AG20443 (cell line): ENCODE measurements at places on chromosomes 5 and 9.

DNA sequence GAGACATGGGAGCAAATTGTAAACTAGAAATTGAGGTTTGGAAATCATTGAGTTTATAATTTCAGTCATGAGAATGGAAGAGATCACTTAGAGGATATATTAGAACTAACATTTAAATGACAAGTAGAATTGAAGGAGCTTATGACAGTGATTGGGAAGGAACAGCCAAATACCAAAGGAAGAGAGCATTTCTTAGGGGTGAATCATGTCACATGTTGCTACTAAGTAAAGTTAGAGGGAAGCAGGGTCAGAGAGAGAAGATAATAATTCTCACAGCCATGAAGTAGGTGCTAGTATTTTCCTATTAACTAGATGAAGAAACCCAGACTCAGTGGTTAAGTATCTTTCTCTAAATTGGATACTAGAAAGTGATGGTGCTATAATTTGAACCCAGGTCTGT, 59.3 kb downstream of the COMMD10 start:
- no peak for DNase-seq

GRCh38 chr9:6160579-6160978, 55.0 kb upstream of the IL33 start:
- no peak for DNase-seq

DNA sequence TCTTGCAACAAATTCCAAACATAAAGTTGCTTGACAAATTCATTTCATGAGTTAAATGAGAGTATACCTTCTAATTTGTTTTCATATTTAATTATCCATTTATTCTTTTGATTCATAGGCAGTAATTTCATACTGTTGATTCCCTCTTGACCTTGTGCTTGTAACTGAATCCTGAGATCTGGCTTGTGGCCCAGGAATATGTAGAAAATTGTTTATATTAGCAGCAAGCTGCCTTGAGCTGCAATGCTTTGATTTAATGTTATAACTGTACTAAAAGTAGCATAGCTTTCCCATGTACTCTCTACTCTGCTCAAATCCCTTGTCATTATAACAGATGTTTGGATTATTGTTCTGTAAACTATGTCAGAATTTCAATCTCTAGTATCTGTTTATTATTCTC, 780.7 kb downstream of the NR2F1-AS1 start:
- DNase-seq = no peak

DNA sequence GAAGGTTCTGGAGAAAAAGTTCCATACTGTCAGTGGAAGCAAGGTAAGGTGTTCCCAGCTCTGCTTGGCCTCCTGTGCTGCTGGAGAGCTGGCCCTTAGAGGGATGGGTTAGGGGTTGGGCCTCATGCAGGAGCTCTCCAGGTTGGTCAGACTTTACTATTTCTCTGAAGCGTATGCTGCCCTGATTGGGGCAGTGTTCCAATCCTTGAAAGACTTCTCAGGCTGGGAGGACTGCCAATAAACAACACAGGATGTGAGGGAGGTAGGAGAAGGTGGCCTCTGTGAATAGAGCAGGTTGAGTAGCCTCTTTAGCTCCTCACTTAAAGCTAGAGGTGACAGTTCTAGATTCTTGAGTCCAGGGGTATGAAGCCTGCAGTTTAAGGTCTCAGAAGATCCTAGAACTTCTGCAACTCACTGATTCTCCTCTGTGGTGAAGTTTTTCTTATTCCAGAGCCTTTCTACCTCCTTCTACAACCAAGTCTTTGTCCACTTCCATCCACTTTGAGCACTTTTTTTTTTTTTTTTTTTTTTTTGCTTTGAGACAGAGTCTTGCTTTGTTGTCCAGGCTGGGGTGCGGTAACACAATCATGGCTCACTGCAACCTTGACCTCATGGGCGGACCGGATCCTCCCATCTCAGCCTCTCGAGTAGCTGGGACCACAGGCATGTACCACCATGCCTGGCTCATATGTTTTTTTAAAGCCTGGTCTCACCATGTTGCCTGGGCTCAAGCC, 3.0 kb downstream of the HNRNPAB start:
- DNase-seq = no peak

DNA sequence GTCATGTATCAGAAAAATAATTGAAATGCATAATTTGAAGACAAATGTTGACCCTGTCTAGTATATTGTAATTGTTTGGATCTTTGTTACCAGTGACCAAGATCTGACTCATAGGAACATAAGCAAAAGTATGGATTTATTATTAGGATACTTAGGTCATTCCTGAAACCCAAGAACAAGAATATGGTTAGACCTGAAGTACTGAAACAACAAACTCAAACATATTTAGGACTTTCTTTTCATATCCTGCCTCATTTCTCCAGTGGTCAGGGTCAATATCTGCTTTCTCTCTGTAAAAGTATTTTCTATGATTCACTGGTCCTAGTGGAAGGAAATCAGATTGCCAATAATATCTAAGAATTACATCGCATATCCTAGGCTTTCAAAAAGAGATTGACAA, 1937.1 kb upstream of the WWC1 start:
- no peak for DNase-seq

DNA sequence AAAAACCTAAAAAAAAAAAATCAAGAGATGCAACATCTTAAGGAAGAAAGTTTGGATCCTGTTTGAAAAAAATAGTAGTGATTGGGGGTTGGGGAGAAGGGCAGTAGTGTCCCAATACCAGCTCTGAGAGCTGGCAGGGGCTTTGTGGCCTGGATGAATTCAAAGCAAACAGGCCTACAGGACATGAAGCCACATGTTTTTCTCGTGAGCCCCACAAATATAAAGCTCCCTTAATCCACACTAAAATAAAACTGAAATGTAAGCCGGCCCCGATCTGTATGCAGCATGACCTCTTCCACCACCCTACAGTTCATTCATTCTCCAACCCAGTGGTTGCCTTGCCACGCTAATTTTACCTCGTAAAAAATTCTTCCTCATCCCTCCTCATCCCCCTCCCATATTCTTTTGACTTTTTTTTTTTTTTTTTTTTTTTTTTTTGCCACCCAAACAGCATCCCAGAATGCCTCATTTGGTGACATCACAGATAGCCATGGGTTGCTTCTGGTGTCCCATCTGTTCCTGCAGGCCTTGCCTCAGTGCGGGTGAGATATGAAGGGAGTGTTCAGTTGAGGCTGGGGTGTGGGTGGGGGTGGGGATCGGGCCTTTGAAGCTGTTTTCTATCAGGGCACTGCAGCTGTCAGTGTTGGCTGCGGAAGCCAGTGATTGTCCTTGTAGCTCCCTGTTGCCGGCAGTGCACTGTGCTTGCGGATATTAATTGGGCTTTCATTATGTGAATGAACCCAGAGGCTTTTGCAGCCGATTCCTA, 81.6 kb upstream of the NFIB start:
- no peak for DNase-seq

- no peak for DNase-seq
Measured at GRCh38 chr5:72394688-72395087, 74.5 kb downstream of the PTCD2 start.

DNA sequence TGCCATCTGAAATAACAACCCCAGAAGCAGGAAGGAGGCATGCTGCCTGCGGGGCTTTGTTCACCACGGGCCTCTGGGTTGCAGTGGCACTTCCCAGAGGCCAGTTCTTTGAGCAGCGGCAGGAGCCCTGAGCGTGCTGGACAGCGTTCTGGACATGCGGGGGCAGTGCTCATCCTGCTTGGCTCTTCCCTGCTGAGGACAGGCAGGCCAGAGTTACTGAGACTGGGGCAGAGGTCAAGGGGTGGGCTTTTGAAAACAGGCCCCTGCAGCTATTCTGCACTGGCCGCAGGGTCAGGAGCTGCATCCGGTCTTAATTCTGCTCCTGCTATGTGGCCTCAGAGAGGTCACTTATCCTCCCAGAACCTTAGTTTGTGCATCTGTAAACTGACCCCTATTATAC, 258.6 kb downstream of the FSTL4 start:
- no peak for DNase-seq

GRCh38 chr5:103598997-103599566, 36.5 kb upstream of the NUDT12 start:
- peak; percentile 60 for DNase-seq

GRCh38 chr5:1914471-1914870, 31.7 kb upstream of the IRX4 start:
- no peak for DNase-seq

DNA sequence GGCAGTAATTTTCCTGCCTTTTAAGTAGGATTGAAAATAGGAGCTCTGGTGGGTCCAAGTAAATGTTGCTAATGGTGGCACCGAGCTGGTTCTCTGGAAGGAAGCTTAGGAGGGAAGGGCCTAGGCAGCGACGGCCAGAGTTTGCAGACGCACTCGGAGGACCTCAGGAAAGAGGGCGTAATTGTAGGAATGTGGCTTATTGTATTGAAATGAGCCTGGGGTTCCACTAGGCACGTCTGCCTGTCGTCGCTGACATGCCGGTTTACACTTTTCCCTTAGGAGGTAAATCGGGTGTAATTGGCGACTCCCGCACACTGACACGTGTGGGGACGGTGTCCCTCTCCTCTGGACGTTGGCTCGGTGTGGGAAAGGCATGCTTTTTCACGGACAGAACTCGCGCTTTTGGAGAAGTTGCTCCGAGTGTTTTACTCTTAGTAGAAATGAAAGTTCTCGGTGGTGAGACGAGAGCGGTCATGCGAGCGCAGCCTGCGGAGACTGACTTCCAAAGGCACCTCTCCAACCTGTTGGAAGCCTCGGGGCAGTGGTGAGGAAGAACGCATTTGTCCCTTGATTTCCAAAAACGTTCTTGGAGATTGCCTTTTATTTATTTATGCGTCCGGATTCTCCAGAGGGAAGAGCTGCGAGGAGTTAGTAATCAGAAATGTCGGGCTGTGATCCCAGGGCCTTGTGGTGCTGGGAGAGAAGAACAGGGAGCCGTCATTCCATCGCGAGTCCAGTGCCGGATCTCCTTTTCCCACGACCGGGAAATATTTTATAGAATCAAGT, 1.3 kb downstream of the NR4A3 start:
- DNase-seq = peak; percentile 47

- DNase-seq = peak; percentile 43
Measured at GRCh38 chr5:169941542-169941941, 38.8 kb downstream of the INSYN2B start.

DNA sequence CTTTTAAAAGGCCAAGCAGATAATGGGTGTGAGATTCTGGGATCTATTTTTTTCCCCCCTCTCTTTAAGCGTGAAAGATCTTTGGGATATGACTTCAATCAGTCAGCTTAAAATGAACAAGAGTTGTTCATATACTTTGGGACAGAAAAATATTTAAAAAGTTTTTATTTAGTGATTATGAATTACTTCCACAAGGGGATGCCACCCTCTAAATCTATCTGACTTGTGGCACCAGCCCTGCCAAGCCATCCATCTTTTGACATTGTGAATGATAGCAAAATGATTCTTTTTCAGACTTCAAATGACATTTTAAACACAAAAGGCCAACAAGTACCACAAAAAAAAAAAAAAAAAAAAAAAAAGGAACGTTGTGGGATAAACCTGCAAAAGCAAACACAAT, 111.0 kb upstream of the HMHB1 start:
- DNase-seq = no peak

DNA sequence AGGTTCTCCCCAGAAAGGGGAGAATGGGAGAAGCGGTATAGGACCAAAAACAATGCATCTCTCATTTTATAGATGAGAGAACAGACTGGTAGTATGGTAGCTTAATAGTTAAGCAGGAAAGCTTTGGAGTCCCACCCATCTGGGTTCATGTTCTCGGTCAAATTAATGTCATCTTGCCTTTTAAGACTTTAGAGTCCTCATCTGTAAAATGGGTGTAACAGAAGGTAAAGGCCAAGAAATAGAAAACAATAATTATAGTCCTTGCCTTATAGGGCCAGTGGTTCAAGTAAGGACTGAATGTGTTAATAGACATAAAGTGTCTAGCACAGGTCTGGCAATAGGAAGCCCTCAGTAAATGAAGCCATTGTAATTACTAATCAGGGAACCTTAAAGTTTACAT, 16.4 kb downstream of the SMIM3 start:
- no peak for DNase-seq

- DNase-seq = no peak
Measured at GRCh38 chr9:29209748-29210291, 1636.5 kb upstream of the C9orf72 start.

DNA sequence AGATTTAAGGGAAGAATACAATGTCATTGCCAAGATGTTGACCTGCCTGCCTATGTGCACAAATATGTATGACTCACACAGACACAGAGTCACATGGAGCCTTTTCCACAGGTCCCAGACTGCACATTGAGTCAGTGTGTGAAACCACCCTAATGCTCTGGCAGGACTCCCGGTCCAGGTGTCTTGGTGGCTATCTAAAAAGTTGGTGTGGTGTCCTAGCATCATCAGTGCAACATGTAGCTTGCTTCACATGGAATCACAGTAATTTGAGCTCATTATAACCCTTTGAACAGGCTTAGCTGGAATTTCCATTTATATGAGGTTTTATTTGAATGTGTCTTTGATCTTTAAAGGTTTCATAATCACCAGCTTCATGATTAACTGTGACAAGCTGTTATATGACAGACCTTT, 10.7 kb downstream of the IFNA5 start:
- DNase-seq = no peak

GRCh38 chr9:107404161-107404560, 85.4 kb downstream of the KLF4 start:
- DNase-seq = no peak

GRCh38 chr9:72703574-72703973, 182.2 kb downstream of the TMC1 start:
- peak; percentile 43 for DNase-seq

- no peak for DNase-seq
Measured at GRCh38 chr5:80507663-80508062, 19.8 kb downstream of the FAM151B start.

- DNase-seq = no peak
Measured at GRCh38 chr9:133681658-133682306, 45.6 kb downstream of the DBH start.

GRCh38 chr9:24464319-24464951, 81.3 kb downstream of the IZUMO3 start:
- DNase-seq = no peak

DNA sequence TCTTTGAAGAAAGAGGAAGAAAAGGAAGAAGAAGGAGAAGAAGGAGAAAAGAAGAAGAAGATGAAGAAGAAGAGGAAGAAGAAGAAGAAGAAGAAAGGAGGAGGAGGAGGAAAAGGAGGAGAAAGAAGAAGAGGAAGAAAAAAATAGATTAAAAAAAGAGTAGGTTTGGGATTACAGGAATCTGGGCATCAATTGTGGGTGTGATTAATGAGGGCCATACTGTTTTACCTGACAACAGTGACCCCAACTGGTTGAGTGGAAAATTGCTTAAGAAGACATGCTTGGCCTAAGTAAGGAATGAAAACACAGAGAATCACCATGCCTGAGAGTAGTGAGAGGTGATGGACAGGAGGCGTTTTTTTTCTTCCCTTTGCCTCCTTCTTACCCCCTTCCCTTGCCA, 114.6 kb downstream of the FAM170A start:
- no peak for DNase-seq

- DNase-seq = no peak
Measured at GRCh38 chr5:32020946-32021345, 153.2 kb downstream of the GOLPH3 start.
